Activated CD4-positive, alpha-beta T cell treated with anti-CD3 and anti-CD28 coated beads, Interleukin-2, amount 10 ng/mL, durations not matched to agents 7 days and 5 days (primary cell): ENCODE measurements at places on chromosomes 12 and 14. TPM values are rescaled to one million over a fixed set of nuclear protein-coding genes. Genes with fewer than 3 reads are reported as not detected.

GRCh38 chr12:65614259-65614889 lies 209.9 kb upstream of the HMGA2 start:
- no peak for DNase-seq
- no peaks in the 10 kb centered on the region for H3K27me3 ChIP-seq
- no peaks in the 10 kb centered on the region for H3K36me3 ChIP-seq
- H3K27ac ChIP-seq, result no peak overlapping the region

GRCh38 chr14:93042968-93043940 lies 72.5 kb downstream of the ITPK1 start:
- H3K4me1 ChIP-seq, result peaks cover 27% of the 10 kb centered on the region
- no peaks in the 10 kb centered on the region for H3K27me3 ChIP-seq
- peaks cover 2% of the 10 kb centered on the region for H3K36me3 ChIP-seq

DNA sequence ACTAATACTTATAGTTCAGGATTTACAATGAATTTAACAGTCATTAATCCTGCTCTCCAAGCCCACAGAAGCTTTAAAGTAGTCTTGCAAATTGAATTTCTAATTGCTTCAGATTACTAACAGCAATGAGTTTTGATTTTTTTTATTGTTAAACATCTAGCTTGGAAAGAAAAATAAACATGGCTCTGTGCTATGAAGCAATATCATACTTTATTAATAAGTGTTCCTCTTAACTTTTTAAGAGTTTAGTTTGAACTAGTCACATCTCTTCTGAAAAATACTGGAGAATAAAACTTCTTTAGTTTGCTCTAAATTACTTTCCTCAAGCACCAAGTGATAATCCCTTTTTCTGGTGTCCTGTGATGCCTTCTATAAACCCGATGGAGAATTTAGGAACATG lies 250.2 kb downstream of the TRHDE start:
- H3K27me3 ChIP-seq, result no peaks in the 10 kb centered on the region
- DNase-seq, result no peak
- H3K4me1 ChIP-seq, result no peaks in the 10 kb centered on the region
- no peaks in the 10 kb centered on the region for H3K36me3 ChIP-seq

DNA sequence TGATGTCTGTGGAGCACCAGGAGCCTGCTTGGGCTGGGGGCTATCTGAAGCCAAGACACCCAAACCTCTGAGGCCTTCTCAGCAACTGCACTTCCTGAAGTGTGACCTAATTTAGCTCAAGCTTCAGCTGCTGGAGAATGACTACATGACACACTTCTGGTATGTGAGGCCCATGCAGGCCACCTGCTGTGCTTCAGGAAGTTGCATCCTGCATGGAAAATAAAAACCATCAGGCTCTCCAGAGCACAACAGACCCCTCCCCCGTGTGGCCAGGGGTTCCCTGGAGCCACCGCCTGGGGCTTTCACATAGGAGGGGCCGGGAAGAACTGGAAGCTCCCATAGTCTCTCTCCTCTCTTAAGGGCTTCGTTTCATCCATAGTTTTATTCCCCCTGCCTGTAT lies 217.7 kb downstream of the SLC15A4 start:
- no peaks in the 10 kb centered on the region for H3K36me3 ChIP-seq
- no peaks in the 10 kb centered on the region for H3K4me1 ChIP-seq
- no peak overlapping the region for H3K27ac ChIP-seq
- no peak overlapping the region for H3K4me3 ChIP-seq

The EPYC gene
- total RNA-seq, result not detected

GRCh38 chr14:45587142-45587541 lies 334.1 kb upstream of the MIS18BP1 start:
- no peaks in the 10 kb centered on the region for H3K4me1 ChIP-seq
- H3K27ac ChIP-seq, result no peak overlapping the region
- H3K36me3 ChIP-seq, result no peaks in the 10 kb centered on the region
- no peak overlapping the region for H3K4me3 ChIP-seq
- DNase-seq, result no peak

DNA sequence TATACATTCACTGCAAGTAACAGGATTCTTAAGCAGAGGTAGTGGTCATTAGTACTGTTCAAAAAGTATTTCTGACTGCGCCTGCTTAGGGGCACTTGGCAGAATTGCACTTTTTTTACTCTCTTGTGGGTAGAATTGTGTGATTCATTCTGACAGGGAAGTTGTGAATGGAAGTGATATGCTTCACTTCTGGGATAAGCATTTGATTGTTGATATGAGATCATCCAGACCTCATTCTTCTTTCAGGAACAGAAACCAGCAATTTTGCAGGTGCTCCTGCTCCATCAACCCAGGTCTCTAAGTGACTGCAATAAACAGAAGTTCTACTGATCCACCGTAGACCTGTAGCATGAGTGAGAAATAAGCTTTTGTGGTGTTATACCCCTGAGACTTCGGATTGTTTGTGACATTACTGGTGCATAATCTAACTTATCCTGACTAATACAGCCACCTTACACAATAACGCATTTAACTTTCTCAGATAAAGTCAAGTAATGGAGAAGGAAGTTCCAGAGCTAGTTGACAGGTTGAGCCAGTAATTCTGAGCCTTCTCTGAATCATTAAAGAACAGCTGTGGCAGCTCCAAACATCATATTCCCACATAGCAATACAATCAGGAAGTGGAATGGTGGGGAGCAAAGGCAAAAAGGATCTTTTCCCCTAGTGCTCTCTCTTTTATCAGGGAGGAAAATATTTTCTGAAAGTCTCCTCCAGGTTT lies 387.9 kb downstream of the SYT1 start:
- H3K27me3 ChIP-seq, result no peaks in the 10 kb centered on the region
- no peaks in the 10 kb centered on the region for H3K36me3 ChIP-seq
- H3K4me1 ChIP-seq, result no peaks in the 10 kb centered on the region
- H3K4me3 ChIP-seq, result no peak overlapping the region
- no peak for DNase-seq
- no peak overlapping the region for H3K27ac ChIP-seq

- no peak for DNase-seq
- H3K4me1 ChIP-seq, result peaks cover 21% of the 10 kb centered on the region
- H3K36me3 ChIP-seq, result peaks cover 48% of the 10 kb centered on the region
- H3K27me3 ChIP-seq, result no peaks in the 10 kb centered on the region
Measured at GRCh38 chr12:12425616-12426015, 68.7 kb downstream of the BORCS5 start.

GRCh38 chr14:50025776-50026175 lies 90.6 kb downstream of the VCPKMT start:
- H3K27ac ChIP-seq, result no peak overlapping the region
- peaks cover 21% of the 10 kb centered on the region for H3K4me1 ChIP-seq
- no peak overlapping the region for H3K4me3 ChIP-seq

DNA sequence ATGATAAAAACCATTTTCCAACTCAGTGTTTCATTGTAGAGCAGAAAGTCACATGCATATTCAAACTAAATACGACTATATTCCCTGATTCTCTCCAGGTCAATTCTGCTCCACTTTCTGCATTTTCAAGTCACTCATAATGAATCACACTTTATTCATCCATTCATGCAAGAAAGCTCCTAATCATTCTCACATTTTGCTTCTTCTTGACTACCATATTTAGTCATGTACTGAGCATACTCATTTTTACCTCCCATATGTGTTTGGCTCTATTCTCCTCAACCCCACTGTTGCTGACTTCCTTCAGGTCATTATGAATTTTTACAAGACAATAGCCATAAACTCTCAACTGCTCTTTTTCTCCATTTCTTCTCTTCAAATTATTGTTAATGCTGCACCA lies 43.4 kb upstream of the PIK3C2G start:
- H3K4me3 ChIP-seq, result no peak overlapping the region
- H3K4me1 ChIP-seq, result no peaks in the 10 kb centered on the region
- H3K27ac ChIP-seq, result no peak overlapping the region
